ENCODE measurements at places on chromosomes 11 and 22. TPM values are rescaled to one million over a fixed set of nuclear protein-coding genes. Genes with fewer than 3 reads are reported as not detected.

- DNase-seq, result no peak
These were observed 64.8 kb downstream of the PAK1 start for GRCh38 chr11:77409046-77409445.

- no peak for DNase-seq
These were observed 7.5 kb downstream of the C11orf21 start for GRCh38 chr11:2293984-2294925.

GRCh38 chr11:80241766-80242165, 800.9 kb upstream of the TENM4 start:
- no peak for DNase-seq

DNA sequence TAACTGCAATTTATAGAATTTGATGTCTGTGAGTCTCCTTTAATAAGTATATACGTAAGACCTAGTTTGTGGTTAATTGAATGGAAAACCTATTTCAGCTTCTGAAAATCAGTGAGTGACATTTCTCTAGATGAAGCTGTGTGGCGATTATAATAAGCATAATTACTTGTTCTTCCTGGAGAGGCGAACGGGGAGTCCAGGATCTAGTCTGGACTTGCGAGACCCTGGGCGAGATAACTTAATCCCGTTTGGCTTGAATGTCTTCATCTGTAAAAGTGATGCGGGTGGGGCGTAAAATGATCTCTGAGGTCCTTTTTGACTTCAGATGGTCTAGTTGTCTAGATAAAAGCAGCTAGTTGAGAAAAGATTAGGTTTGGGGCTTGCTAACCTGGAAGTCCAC, 1.1 kb downstream of the PRRG4 start:
- DNase-seq, result no peak

DNA sequence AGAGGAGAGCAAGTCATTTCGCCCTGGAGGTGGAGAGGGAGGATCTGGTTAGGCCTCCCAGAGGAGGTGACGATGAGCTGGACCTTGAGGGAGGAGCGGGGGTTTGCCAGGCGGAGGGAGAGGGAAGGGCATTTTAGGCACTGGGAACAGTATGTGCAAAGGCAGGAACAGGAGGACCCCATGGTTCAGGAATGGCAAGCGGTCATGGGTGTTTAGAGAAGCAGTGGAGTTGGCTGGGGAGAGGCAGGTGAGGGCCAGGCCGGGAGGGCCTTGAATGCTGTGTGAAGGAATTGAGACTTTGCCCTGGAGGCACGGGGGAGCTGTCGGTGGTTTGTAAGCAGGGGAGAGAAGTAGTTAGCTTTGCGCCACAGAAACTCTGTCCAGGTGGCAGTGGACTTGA, 10.3 kb downstream of the PRDM11 start:
- DNase-seq, result no peak

GRCh38 chr22:26672060-26672471, 14.7 kb downstream of the MIAT start:
- DNase-seq, result no peak

DNA sequence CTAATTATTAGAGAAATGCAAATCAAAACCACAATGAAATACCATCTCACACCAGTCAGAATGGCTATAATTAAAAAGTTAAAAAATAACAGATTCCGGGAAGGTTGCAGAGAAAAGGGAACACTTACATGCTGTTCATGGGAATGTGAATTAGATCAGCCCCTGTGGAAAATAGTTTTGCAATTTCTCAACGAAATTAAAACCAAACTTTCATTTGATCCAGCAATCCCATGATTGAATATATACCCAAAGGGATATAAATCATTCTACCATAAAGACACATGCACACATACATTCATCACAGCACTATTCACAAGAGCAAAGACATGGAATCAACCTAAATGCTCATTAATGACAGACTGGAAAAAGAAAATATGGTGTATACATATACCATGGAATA, 32.5 kb downstream of the NOX4 start:
- no peak for DNase-seq

- DNase-seq, result no peak
These were observed 15.9 kb downstream of the UBASH3B start for GRCh38 chr11:122671400-122671891.

DNA sequence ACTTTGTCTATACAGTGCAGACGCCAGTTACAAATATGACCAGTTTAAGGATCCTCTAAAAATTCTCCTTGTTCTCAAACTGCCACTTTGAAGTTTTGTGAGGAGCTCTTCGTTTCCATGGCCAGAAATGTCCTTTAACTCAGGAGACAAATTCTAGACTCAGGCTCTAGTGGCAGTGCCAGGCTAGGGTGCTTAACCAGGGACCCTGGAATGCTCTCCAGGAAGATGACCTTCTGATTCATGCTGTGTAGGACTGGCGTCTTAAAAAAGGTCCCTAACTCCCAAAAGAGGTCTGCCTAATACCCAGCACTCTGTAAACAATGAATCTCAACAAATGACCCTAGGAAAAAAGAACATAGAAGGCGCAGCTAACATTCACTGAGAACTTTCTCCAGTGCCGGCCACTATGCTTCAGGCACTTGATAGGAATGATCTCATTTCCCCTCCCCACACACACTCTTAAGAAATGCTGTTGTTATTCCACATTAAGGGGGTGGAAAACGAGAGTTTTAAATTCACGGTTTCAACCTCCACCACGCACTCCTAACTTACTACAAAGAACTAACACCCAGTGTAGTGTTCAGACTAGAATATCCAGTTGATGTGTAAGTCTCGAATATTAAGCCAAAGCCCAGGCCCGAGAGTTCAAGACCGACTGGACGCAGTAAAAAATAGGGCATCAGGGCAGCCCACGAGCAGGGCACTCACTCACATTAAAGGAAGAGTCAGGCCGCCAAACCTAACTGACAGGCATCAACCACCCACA, 747 bp downstream of the NXF1 start:
- no peak for DNase-seq

GRCh38 chr22:17781319-17782031, 7.2 kb upstream of the BID start:
- DNase-seq, result peak; percentile 35

The APOL3 gene
- 0.18 TPM for polyA plus RNA-seq

The DMC1 gene
- 73.8 TPM for polyA plus RNA-seq

The PLCB3 gene
- 24.7 TPM for polyA plus RNA-seq

The TH gene
- not detected for polyA plus RNA-seq

The CLDN5 gene
- not detected for polyA plus RNA-seq

The SPI1 gene
- 21.9 TPM for polyA plus RNA-seq

The ANGPTL5 gene
- not detected for polyA plus RNA-seq

The OR8A1 gene
- 1.0 TPM for polyA plus RNA-seq

All from K562 (cell line).